ENCODE measurements at places on chromosomes 3 and 15.
A peak's percentile ranks its signal among the peaks of the same experiment; 100 is the strongest.

DNA sequence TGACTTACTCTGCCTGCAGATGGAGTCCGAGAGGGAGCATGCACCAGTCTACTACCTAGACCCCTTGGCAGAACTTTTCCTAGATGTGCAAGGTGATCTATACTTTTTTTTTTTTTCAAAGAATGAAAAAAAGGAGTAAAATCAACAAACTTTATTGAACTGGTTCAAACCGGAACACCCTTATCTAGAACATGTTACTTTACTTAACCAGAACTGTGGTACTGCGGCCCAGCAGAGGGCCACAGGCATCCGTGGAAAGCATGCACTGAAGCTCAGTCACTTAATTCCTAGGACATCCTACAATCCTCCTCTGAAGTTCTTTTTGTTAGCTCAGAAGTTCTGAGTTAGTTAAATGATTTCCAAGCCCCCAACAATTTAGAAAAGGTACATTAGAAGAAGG is 21.6 kb downstream of the CHAC1 start:
- no peak for DNase-seq

GRCh38 chr15:63803106-63803886 is 30.5 kb downstream of the HERC1 start:
- DNase-seq = no peak

DNA sequence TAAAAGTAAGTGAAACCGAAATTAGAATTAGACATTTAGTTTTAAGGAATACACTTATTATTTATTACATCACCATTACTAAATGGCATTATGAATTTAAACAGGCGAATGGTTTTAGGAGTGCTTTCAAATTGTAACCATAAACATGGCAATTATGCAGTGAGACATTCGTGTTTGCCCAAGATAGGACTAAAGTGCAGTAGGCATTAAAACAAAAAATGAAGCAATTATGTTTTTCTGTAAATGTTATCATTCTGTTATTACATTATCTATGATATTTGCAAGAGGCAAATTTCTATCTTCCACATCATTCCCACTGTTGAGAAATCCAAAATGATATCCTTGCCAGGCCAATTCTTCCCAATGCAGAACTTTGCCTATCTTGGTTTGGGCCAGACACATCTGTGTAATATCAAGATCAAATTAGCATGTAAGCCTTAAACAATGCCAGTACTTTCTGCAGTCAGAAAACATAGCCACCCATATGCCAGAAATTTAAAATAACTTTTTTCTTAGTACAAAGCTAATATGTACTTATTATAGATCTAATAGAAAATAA is 156.9 kb downstream of the ATP8B4 start:
- DNase-seq = peak; percentile 44

DNA sequence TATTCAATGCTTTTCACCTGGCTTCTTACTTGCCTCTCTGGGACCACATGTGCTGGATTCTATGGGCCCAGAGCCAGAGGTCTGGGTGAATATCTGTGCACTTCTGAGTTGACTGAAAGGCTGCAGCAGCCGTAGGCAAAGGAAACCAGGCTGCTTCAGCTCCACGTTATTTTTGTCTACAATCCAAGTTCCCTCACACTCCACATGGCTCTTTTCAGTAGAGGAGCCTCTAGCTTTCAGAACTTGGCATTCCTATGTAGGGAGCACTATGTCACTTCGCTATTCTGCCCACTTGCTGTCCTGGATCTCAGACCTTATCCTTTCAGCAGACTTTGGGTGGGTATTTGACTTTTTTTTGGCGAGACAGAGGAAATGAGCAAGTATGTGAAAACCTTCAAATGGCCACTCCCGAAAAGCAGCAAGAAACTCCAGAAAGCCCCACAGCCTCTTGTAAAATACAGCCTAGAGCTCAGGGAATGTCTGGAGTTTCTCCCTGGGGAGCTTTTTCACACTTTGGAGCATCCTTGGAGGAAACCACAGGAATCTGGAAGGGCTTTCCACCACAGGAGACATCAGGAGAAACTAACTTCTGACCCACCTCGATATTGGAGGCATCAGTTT is 80.9 kb downstream of the DUT start:
- no peak for DNase-seq

- no peak for DNase-seq
Measured at GRCh38 chr3:130700541-130700940, 46.1 kb downstream of the PIK3R4 start.

DNA sequence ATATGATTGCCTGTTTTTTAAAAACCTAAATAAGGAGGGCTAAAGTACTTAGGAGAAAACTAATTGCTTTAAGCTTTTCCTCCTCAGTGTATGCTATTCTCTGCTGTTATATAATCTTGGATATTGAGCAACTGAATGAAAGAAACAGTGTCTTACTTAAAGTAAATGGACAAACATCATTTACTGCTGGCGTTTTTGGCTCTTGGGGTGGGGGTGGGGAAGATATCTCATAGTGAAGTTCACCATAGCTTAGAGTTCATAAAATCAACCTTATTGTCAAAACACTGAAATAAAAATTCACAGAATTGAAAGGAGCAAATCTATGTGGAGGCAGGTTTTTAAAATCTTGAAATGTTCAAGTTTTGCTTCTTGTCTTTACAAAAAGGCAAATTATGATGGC is 256.4 kb upstream of the SOX2 start:
- no peak for DNase-seq

- no peak for DNase-seq
Measured at GRCh38 chr3:146914409-146914808, 309.3 kb upstream of the PLSCR5 start.

GRCh38 chr15:22955544-22956119 is 24.5 kb downstream of the CYFIP1 start:
- DNase-seq = no peak

- no peak for DNase-seq
Measured at GRCh38 chr3:181176601-181177000, 187.1 kb upstream of the DNAJC19 start.

GRCh38 chr3:69582044-69582443 is 157.2 kb upstream of the MITF start:
- DNase-seq = no peak

DNA sequence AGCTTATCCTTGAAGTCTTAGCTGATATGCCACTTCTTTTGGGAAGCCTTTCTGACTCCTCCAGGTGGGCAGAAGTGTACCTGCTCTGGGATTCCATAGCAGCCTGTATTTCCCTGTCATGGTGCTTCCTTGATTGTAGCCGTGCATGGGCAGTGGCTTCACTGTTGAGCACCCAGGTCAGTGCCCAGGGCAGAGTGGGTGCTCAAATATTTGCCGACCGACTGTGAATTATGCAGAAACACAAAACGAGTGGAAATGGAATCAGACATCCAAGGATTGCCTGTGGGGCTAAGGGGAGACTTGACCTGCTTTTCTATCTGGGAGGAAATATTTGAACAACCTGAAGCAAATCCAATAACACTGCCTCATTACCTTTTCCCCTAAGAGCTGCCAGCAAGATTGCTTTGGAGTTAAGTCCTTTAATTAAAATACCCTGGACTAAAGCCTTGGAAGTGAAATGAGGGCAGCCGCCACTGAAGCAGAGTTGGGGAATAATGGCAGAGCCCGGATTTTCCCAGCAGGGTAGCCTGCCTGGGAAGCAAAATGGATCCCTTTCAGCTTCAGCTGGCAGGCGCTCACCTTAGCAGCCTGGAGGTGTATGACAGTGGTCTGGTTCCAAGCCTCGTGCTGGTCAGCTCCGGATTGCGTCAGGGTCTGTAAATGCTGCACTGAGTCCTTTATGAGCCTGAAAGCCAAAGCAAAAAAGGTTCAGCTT is 14.9 kb downstream of the ACOX2 start:
- DNase-seq = no peak

- no peak for DNase-seq
Measured at GRCh38 chr15:57229051-57229450, 147.3 kb upstream of the CGNL1 start.

DNA sequence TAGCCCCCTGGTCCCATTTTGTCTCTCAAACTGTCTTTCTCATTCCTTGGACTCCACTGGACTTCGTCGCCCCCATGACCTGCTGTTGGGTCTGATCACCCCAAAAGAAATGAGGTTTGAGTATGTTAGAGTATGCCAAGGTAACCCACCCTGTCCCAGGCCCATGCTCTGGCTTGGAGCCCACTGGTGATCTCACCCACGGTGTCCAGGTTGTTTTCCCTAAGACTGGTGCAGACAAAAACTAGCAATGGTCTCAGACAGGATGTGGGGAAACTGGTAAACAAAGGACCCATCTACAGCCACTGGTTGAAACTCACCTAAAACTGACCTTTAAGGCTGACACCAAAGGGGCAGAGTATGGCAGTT is 38.9 kb downstream of the EFCAB12 start:
- no peak for DNase-seq

GRCh38 chr15:45790325-45790943 is 155.6 kb downstream of the SQOR start:
- DNase-seq = no peak

GRCh38 chr3:79085171-79085570 is 682.6 kb downstream of the ROBO1 start:
- DNase-seq = no peak

DNA sequence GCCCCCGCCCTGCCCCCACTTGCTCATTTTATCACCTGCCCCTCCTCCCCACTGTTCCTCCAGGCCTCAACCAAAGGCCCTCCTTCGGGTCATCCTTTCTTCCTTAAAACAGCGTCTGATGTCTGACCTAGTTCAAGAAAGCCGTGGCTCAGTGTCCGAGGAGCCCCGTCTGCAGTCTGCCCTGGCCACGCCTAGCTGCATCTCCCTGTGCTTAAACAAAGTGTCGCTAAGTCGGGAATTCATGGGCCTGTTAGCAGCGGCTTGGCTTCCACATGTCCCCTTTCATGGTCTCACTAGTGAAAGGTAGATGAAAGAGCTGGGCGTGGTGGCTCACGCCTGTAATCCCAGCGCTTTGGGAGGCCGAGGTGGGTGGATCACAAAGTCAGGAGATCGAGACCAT is 41.2 kb downstream of the TM2D3 start:
- no peak for DNase-seq

DNA sequence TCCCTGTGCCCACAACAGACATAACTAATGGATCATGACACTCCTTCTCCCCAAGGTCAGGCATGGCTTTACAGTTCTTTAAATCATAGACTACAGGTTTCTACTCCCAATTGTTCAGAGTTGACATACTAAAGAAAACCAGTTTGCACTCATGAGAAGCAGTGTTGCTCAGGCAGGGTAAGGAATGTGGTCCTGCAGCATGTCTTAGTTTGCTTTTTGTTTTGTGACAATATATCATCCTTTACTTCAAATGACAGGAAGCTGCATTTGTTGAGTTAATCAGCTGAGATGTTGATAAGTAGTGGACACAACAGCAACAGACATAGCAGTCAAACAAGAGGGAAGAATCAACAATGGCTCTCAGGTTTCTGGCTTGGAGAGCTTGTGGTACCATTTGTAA is 267.5 kb downstream of the SLCO3A1 start:
- DNase-seq = no peak

DNA sequence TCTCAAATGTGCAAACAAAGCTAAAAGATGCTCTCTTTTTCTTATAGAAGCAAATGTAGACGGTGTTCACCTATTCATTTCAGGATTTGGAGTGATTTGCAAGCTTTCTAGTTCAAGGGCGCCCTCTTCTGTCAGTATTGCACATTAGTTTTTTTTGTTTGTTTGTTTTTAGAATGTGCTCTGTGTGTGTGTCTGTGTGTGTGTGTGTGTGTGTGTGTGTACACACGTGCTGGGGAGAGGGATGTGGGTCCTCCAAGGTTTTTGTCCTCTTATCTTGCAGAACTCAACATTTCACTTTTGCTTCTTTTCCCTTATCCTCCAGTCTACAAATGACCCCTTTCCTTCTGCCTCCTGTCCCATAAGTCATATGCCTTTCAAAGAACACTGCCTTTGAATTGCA is 23.5 kb downstream of the DNAH1 start:
- DNase-seq = peak; percentile 76

DNA sequence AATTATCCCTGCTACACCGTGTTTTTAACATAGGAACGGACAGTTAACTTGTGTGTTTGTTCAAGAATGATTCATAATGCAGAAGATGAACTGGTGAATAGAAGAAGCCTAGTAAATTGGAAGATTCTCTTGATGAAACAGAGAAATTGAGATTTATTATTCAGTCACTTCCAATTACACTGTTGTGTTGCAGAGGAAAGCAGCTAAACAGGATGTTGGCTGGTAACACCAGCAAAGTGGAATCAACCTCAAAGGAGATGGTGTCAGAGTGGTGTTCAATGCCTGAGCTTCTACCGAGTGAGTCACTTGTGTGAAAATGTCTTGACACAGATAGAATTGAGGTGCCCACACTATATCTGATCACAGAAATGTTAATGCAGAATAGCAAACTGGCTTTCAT is 399.6 kb downstream of the LPP start:
- no peak for DNase-seq

DNA sequence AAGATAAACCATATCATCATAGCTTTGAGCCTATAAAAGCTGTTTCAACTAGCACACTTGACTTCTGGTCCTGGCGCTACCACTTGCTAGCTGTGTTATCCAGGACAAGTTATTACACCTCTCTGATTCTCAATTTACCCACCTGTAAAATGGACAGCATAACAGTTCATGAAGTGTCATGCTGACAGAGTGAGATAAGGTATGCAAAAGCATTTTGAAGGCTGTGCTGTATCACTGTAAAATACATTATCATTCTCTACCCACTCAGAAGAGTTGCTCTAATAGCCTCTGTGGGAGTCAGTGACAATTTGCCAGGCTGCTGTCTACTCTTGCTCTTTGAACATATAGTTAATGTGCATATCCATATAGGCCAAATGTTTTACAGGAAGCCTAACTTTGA is 93.0 kb downstream of the SSR3 start:
- DNase-seq = no peak

- no peak for DNase-seq
Measured at GRCh38 chr15:93771196-93772030, 459.9 kb upstream of the MCTP2 start.

GRCh38 chr15:33649217-33649933 is 318.9 kb upstream of the CHRM5 start:
- DNase-seq = no peak

DNA sequence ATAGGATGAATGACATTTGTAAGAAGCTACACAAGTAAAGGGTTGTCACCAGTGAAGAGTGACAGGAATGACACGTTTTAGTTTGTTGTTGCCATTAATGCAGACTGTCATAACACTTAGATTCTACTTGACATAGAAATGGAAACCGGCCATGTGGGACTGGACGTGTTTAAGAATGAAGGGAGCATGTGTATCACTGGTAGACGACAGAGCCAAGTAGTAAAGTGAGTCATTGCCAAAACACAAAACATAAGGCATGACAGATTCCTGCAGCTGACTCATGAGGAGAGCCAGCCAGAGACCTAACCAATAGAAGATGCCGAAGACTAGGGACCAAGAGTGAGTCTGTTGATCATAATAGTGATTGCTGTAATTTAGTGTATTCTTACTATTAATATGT is 106.2 kb upstream of the PLAAT1 start:
- no peak for DNase-seq

GRCh38 chr3:14950274-14950673 is 2.9 kb downstream of the NR2C2 start:
- DNase-seq = no peak

GRCh38 chr3:119175872-119176756 is 2.7 kb downstream of the UPK1B start:
- DNase-seq = no peak

GRCh38 chr15:70217226-70218160 is 119.8 kb upstream of the TLE3 start:
- no peak for DNase-seq

GRCh38 chr3:107242579-107242978 is 134.7 kb upstream of the CCDC54 start:
- no peak for DNase-seq

Data from AG09319 (cell line).